Kasumi-1 (cell line): ENCODE measurements at places on chromosomes 3 and 15.
A peak's percentile ranks its signal among the peaks of the same experiment; 100 is the strongest.

DNA sequence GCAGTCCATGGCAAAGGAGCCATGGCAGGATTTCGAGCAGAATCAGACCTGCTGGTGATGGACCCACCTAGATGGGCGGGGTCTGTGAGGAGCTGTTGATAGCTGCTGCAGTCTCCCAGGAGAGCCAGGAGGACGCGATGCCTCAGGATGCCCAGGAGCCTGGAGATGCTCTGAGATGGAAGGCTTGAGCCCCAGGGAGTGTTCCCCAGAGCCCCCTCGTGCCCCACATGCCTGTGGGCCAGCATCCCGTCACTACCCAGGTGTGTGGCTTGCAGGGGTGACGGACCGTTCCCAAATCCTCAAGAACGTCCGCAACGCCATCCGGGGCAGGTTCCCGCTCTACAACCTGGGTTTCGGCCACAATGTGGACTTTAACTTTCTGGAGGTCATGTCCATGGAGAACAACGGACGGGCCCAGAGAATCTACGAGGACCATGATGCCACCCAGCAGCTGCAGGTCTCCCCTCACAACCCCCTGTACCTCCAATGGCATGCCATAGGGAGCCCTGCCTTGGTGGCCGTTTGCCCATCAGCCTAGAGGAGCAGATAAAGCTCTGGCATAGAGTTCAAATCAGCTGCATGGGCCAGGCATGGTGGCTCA is 6.7 kb downstream of the ITIH1 start:
- no peak for DNase-seq

- DNase-seq = no peak
Measured at GRCh38 chr15:51105430-51106016, 10.8 kb upstream of the TNFAIP8L3 start.

DNA sequence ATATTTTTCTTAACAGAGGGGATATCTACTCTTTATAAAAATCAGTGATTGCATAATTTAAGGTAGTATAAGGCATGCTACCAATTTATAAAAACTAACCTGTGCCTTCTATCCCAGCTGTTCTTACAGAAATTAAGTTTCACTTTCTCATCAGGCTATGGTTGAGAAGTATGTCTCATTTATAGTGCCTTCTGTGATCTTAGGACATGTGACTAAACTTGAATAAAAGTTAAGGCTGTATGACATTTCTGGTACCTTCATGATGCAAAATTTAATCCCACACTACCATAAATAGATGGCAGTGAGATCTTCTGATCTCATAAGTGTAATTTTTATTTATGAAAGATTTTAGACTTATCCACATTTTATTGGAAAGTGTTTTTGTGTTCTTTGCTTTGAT is 12.6 kb downstream of the TIPARP start:
- no peak for DNase-seq

DNA sequence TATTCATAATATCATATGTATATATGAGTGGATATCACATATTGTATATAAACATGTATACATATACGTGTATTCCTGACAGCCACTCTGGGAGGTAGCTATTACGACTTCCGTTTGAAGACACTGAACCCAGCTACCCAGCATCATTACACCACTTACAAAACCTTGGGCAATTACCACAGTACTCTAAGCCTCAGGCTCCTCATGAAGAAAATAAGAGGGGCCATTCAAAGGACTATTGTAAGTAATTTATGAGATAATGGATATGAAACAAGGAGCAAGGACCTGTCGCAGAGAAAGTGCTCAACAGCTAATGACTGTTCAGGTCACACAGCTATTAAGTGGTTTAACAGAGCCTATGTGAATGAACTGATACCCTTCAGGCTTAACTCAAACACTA is 52.4 kb downstream of the KCNMB2 start:
- DNase-seq = no peak

DNA sequence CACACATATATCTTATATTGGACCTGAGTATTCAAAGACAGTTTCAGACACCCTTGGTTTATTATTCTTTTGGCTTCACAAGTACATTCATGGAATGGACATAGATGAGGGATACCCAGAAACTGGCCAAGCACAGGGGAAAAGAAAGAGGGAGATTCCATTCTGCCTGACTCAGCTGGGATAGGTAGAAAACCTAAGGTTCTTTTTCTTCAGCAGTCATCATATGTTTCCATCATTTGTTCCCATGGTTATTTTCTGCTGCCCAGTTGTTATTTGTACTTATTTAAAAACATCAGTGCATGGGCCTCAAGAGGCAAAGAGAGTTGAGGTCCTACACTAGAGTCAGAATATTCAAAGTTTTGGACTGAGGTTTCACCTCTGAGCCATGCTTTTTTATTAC is 91.8 kb downstream of the FILIP1L start:
- DNase-seq = no peak

- DNase-seq = no peak
Measured at GRCh38 chr3:136658946-136659682, 93.1 kb downstream of the STAG1 start.

- DNase-seq = no peak
Measured at GRCh38 chr3:167001374-167001773, 378.7 kb downstream of the ZBBX start.

GRCh38 chr15:48682942-48683651 is 37.6 kb upstream of the FBN1 start:
- DNase-seq = no peak

DNA sequence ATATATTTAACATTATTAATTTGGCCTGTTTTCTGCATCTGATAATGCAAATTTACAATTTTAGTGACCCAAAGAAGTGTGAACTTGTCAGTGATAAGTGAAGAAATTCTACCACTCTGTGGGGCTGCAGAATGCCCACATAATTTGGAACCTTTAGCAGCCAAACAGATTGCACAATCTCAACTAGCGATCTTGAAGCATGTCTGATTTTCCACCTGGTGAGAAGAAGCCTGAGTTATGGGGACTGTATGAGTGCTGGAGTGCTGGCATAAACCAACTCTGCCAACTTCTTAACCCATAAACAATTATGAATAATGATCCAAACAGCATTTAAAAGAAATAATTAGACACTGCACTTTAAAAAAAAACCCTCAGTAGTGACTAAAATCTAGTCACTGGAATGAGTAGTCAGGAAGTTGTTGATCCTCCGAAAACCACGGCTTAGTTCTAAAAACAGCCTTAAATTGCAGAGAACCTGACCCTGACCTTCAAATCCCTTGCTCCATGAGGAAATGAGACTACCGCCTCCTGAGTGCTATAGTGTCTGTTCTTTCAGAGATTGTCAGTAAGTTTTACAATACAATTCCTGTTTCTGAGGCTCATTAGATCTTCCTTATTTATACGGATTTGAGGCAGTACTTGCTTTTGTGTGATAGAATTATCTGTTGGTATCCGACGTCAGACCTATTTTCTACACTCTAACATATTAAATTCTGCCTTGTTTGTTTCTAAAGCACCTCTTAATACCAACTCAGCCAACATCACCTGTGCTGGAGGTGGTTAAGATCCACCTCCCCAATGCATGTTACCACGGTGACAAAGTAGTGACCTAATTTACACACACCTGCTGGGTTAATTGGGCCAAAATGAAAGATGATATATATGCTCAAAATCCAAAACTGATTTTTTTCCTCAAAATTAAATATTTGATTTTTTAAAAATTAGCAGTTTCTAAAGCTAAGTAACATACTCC is 267.7 kb downstream of the ZBTB20 start:
- no peak for DNase-seq

- peak; percentile 66 for DNase-seq
Measured at GRCh38 chr3:186826976-186827857, 15.3 kb upstream of the ADIPOQ start.

DNA sequence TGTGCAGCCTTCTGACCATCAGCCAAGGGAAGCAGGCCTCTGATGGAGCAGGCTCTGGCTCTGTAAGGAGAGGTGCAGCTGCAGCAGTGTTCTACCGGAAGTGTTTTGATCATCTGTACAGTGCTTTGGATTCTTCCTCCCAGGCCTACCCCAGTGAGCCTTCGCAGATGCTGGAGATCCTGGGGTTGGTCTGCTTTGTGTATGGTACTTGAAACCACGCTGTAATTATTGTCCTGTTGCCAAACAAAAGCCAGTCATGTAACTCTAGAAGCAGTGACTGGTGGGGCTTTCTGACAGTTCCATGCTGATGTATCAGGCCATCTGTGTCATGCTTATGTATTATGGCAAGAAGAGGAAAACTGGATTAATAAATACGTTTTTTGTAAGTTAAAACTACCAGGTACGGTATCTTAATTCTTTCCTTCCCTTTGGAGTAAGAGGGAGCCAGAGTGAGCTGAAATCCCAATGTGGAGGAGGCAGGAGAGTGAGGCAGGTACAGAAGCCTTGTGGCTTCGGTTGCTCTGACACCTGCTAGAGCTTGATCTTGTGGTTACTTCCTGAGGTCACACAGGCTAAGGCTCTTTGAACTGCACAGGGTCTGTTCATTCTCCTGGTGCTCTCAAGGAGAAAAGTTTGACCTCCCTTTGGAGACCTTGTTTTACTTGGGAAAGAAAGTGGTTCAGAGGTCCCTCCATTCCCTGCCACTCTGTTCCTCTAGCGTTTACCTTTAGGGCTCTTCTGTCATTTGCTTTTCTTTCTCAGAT is 3.7 kb downstream of the TMEM42 start:
- no peak for DNase-seq

DNA sequence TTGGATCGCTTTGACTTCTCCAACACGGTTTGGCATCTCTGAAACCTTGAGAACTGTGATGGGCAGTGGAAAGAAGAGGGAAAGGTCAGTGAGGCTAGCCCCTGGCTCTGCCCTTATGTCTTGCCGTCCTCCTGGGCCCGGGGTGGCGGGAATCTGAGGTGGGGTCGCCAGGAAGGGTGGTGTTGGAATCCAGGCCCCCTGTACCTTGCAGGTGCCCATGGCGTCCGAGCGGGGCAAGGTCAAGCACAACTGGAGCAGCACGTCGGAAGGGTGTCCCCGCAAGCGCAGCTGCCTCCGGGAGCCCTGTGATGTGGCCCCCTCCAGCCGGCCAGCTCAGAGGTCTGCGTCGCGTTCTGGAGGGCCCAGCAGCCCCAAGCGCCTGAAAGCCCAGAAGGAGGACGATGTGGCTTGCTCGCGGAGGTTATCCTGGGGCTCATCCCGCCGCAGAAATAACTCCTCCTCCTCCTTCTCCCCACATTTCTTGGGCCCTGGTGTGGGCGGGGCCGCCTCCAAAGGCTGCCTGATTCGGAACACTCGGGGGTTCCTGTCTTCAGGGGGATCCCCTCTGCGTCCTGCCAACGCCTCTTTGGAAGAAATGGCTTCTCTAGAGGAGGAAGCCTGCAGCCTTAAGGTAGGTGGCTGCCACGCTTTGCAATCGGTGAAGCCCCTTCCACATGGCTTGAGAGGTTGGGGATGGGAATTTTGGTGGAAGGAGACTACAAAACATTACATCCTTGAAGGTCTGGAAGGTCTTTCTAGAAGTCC is 907 bp downstream of the TATDN2 start:
- peak; percentile 44 for DNase-seq

DNA sequence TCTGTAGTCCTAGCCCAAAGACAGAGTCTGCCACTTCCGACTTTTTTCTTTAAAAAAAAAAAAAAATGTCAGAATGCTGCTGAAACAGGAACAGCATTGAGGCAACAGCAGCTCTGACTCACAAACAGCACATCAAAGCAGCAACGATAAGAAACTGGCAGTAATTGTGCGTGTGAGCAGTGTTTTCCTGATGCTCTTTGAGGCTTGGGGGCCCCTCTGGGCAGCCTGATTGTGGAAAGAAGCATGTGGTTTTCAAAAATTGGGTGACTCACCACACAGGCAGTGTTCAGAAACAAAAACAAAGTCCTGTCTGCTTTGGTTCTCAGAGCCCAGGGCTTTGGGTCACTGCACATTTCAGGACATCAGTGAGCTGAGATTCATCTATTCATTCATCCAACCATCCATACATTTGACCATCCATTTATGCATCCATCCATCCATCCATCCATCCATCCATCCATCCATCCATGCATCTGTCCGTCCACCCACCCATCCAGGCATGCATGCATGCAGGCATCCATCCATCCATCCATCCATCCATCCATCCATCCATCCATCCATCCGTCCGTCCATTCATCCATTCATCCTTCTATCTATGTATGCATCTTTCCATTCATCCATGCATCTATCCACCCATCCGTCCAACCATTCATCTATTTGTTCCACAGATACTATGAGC is 308.4 kb downstream of the RPLP1 start:
- DNase-seq = peak; percentile 88

- DNase-seq = no peak
Measured at GRCh38 chr15:48086133-48086532, 34.7 kb upstream of the SLC24A5 start.

GRCh38 chr3:177800561-177800960 is 603.3 kb upstream of the TBL1XR1 start:
- no peak for DNase-seq

DNA sequence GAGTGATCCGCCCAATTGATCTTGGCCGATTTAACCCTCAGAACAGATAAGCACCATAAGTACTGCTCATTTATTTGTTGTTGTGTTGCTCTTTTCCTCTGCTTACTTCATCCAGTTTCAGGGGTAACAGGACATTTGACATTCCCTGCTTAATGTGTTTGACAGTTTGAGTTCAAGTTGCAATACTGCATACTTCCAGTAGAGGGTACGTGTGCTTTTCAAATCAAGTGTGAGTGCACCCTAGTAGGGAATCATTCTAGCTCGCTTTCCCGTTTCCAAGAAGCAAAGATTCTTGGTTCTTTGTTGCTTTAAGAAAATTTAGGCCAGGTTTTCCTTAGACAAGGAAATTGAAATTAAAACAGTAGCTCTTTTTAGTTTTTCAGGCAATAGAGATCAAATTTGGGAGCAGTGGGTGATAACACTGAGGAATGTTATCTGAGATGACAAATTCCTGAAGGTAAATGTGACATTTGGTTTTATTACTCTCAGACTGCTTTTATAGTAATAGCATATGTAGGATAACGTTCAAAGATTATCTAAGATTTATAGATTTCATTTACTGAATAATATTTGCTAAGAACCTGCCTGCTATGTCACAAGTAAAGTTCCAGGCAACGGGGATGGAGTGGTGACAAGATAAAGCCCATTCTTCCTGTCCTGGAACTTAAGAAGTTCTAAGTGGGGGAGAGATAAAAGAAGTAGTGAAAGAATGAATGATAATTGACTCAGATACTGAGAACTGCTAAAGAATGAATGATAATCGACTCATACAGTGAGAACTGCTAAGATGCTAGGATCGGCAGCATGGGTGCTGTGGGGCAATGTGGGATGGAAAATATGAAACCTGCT is 73.3 kb downstream of the SYNPR start:
- DNase-seq = peak; percentile 61

DNA sequence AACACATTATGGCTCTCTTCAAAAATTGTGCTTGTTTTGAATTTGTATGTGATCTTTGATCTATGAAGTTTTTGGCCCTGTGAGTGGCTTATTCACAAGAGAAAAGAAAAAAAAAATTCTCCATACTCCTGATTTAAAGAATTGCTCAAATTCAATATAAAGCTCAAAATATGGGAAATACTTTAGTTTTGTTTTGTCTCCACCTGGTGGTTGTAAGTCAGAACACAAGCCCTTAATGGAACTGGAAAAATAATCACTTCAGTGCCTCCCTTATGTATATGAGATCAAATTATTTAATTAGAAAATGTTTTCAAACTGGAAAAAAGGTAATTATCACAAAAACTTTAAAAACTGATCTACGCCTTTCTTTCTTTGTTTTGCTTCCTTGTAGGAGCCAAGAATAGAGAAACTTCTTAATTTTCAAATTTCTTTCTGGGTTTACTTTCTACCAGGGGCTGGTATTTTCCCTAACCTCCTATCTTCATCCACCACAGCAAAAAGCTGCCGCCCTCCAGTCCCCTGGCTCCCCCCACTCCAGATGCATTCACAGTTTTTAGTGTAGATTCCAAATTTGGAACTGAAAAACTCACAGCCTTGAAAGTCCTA is 50.6 kb downstream of the SERP1 start:
- peak; percentile 74 for DNase-seq
